ENCODE measurements at places on chromosomes 12 and 14.

GRCh38 chr14:51614707-51615106, 37.0 kb upstream of the FRMD6 start:
- DNase-seq = no peak

DNA sequence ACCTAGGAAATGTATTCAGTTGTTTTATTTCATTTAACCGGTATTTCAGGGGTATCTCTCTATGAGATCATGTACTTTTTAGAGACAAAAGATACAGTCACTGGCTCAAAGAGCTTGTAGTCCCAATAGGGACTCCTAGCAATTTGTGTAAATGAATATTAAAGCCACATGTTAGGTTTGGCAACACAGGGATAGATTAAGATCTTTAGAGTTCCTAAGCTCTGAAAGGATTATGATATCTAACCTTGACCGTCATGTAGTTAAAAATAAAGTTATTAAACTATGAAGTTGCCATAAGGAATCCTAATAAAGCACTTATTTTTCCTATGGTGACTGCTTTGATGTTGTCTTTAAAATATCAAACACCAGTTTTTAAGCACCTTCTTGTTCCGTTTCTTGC, 100.4 kb upstream of the FGD4 start:
- no peak for DNase-seq

- no peak for DNase-seq
Observed at GRCh38 chr14:68749487-68750475, 43.1 kb downstream of the ZFP36L1 start.

- DNase-seq = no peak
Observed at GRCh38 chr14:81567302-81567701, 33.6 kb upstream of the SEL1L start.

DNA sequence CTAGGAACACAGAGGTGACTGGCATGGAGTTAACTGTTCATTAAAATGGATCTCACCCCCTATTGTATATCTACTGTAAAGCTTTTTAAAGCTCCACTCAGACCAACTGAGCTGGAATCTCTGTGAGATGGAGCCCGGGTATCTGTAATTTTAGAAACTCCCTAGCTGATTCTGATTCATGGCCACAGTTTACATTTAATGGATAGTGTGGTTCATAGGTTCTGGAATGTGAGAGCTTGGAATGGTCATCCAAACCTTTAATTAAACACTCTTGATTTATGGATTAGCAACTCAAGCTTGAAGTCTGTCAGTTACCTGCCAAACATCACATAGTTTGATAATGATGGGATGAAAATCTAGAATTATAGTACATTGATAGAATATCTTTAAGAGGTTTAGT, 183.8 kb downstream of the SLC25A21 start:
- DNase-seq = no peak

GRCh38 chr12:53277981-53278380, 9.9 kb downstream of the ESPL1 start:
- no peak for DNase-seq

GRCh38 chr12:80230068-80230467, 130.7 kb downstream of the OTOGL start:
- no peak for DNase-seq

DNA sequence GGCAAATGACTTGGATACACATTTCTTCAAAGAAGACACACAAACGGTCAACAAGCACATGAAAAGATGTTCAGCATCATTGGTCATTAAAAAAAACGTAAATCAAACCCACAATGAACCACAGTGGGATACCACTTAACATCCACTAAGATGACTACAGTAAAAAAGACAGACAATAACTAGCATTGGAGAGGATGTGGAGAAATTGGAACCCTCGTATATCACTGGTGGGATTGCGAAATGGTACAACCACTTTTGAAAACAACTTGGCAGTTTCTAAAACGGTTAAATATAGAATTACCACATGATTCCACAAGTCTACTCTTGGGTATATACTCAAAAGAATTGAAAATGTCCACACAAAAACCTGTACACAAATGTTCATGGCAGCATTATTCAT, 25.2 kb upstream of the PPFIBP1 start:
- no peak for DNase-seq

- DNase-seq = no peak
Observed at GRCh38 chr12:31846405-31846804, 112.8 kb upstream of the RESF1 start.

- DNase-seq = no peak
Observed at GRCh38 chr12:49332891-49333371, 4.1 kb downstream of the C1QL4 start.

- DNase-seq = no peak
Observed at GRCh38 chr14:69670093-69670492, 58.7 kb downstream of the SUSD6 start.

DNA sequence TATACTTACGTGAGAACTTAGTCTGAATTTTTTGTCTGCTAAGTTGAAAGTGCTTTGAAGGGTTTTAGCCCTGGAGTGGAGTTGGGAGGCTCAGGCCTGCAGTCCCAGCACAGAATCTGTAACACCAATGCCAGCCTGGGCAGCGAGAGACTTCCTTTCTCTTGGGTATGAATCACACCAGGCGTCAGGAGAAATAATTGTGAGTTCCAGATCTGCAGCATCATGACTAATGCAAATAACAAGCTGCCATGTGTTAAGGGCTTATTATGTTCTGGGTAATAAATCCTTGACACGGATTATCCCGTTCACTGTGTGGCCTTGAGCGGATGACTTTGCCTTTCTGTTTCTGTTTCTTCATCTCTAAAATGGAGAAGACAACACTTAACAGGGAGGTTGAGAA, 70.6 kb downstream of the B4GALNT3 start:
- DNase-seq = no peak

GRCh38 chr12:69428351-69429073, 41.7 kb upstream of the FRS2 start:
- no peak for DNase-seq

DNA sequence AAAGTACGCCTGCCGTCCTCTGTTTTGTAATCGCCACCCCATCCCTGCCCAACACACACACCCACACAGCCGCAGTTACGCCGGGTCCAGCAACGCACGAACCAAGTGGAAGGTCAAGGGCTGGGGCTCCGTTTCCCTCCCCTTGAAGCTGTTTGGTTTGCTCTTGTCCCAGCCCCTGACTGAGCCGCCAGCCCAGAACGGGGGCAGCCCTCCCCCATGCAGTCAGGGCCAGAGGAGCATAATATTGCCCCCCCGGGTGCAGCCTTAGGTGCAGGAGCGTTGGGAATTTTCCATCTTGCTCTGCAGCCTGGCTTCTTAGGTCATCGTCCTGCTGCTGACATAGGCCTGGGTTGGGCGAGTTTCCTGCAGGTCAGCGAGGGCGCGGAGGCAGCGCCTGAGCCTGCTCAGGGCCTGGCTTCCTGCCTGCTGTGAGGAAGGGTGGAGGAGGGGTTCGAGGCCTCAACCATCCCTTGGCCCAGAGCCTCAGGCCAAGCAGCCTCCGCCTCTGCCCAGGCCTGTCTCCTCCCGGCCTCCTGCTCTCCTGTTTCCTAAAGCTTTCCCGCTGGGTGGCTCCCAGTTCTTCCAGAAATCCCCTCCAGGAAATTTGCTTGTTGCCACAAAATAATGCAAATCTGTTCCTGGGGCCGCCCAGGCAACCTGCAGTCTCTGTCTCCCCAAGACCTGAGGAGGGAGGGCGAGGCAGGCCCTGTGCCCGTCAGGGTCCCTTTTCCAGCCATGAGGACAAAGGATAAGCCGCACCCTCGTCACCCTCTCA, 44.5 kb downstream of the PSMA6 start:
- no peak for DNase-seq

DNA sequence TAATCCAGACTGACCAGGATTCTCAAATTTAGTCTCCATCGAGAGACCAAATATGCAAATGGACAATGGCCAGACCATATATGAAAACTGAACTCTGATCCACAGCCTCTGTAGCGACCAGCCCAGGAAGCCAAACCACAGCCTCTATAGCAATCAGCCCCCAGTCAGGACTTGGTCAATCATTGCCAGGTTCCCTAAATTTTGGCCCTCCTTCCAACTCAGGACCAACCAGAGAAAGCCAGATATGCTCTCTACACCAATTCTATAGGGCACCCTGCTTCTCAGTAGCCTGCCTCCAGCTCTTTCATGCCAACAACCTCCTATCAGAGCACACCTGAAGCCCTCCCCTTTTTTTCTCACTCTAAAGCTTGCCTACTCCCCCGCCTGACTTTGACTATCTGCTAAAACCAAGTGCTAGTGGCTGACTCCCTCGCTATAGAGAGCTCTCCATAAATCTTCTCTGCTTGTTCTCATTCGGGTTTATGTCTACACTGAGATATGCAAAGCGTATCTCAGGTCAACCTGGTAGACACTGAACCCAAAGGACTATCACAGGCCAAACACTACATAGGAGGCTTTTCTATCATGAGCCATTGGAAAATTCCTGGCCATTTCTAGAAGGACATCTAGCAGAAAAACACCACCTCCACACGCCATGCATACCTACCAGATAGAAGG, 110.5 kb upstream of the FUT8 start:
- DNase-seq = no peak

DNA sequence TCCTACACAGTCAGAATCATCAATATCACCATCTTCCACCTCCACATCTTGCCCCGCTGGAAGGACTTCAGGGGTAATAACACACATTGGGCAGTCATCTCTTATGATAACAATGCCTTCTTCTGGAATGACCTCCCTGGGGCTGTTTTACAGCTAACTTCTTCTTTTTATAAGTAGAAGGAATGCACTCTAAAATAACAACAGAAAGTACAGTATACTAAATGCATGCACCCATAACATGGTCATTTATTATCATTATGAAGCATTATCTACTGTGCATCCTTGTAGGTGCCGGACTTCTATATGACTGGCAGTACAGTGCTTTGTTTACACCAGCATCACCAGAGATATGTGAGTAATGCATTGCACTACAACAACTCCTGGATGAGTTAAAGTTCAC, 19.0 kb upstream of the NUAK1 start:
- DNase-seq = no peak

GRCh38 chr14:100424504-100425428, 101.6 kb downstream of the SLC25A47 start:
- no peak for DNase-seq

GRCh38 chr14:55381561-55381960, 30.1 kb downstream of the ATG14 start:
- no peak for DNase-seq

DNA sequence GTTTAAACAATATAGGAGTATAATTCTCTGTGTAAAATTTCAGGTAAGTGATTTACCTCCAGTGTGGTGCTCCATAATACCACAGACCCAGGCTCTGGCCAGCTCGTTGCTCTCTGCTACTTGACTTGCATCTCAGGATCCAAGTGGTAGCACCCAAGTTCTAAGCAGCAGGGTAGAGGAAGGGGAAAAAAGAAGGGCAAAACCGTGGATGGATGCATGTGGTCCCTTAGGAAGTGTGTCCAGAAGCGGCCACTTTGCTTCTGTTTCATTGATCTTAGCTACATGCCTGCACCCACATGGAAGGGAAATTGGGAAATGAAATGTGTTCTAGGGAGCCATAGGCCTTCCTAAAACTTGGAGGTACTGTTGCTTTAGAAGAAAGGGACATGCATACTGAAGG, 48.6 kb upstream of the HMGA2 start:
- no peak for DNase-seq

GRCh38 chr14:85688006-85688405, 158.1 kb downstream of the FLRT2 start:
- DNase-seq = no peak

DNA sequence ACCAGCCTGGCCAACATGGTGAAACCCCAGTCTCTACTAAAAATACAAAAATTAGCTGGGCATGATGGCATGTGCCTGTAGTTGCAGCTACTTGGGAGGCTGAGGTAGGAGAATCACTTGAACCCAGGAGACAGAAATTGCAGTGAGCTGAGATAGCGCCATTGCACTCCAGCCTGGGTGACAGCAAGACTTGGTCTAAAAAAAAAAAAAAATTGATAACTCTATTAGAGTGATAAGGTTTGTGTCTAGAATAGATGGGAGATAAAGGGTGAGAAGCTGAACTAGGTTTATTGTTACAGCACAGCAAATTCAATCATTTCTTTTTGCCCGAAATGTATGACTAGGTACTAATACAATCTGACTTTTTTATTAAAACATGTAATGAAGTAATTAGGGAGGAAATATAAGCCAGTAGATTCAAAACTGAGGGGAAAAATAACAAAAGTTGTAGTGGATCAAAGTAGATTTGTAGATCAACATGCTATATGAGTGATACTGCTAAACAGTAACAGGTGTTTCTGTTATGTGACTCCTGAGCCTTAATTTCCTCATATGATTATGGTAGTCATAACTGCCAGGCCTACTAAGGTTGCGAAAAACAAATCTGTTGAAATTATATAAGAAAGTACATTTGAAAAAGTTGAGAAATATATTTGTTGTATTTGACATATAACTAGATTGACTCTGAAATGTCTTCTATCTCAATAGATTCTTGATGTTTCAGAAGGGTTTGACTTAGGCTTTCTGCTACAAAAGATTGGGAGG, 83.6 kb downstream of the WNK1 start:
- DNase-seq = no peak

DNA sequence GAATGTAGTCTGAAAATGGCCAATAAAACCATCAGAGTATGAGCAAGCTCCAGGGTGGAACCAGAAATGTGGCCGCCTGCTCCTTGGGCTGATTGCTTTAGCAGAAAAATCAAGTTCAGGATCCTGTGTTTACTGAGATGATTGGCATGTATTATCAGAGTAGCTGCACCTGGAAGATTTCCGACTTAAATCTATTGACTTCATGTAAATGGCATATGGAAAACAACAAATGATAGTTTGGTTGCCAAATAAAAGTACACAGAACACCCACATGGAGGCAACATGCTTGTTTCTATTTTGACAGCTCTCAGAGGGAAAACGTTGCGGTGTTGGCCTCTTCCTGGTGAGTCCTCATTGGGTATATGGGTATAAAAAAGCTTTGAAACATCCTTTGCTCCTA, 31.3 kb downstream of the SOCS2 start:
- no peak for DNase-seq

- no peak for DNase-seq
Observed at GRCh38 chr12:128842579-128842978, 10.7 kb upstream of the GLT1D1 start.

DNA sequence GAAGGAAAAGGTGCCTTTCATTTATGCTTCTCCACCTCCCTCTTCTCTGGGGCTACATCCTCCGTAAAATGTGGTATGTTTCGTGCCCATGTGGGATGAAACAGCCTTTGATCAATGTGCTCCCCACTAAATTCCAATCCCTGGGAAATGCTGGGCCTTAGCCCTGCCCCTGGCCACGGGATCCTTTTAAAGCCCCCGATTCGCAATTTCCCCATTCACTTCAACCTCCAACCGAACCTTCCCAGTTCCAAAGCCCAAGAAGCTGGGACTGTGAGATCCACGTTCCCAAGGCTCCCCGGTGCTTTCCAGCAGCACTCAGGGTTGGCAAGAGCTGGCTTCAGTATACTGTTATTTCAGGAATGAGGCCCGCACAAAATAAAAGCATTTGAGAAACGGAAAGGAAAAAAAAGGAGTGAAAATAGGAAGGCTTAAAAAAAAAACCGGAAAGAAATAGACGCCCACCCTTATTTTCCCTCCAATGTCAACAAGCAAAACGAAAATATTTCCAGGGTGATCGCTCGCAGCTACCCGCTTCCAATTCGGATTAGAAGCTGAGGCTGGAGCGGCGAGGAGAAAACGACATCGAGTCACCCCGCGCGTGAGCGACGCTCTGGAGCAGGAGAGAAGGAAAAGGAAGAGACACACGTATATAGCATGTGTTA, 1.3 kb upstream of the FOXG1 start:
- DNase-seq = no peak
